ENCODE measurements at places on chromosomes 7 and 10.

DNA sequence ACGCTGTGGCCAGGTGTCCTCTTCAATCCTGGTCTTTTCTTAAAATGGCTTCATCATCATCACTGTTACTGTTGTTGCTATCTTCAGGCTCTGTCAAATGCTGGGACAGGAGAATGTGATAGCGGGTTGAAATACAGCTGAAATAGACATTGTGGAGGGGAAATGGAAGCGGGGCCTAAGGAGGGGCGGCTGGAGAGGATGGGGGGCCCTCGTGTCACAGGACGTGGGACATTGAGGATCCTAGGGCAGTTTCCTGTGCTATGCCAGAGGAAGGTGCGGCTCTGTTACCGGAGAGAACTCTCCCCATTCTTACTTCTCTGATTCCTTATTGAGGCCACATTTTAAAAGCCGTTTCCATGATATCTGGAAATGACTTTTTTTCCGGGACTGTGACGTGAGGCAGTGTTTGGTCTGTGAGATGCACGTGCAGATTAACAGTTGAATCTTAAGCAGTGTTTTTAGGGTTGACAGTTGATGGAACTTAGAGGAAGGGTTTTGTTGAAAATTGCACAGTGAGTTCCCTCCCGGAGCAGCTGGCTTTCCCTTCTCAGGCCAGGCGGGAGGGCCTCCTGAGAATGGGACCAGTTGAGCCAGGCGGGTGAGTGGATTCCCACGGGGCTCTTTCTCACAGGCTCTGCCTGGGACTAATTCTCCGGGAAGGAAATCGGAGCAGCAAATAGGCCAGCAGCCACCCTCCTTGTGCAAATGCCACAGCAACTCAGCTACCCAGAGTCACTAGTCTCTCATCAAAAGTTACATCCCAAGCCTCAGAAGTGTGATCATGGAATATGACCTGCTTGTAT is 125.2 kb downstream of the TACC2 start:
- DNase-seq: no peak

- no peak for DNase-seq
Observed at GRCh38 chr10:5413012-5413938, 918 bp downstream of the NET1 start.

DNA sequence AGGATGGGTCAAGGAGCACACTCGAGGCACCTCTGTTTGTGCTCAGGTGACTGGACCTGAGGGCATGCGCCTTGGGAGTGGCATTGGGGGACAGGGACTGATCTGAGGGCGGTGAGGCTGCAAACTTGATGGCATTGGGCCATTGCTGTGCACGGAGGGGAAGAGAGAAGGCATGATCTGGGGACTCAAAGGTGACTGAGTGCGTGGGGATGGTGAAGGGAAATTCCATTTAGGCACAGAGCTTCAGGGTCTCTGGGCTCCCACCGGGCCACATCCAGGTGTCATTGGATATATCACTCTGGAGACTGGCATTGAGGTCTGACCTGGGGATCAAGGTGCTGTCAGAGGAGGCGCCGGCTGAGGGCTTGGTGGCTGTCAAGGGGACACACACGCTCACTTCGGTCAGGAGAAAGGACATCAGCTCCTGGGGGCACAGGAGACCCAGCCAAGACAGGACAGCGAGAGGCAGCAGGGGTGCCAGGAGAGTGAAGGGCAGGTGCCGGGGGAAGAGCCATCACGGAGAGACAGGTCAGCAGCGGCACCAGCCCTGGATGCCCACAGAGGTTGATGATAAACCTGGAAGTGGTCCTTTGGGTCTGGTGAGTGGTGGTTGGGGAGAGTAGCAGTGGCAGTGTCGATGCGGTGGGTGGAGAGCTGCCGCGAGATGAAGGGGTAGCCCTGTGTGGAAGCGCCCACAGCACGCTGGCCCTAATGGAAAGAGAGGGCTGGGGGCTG is 5.5 kb downstream of the ADCK2 start:
- no peak for DNase-seq

DNA sequence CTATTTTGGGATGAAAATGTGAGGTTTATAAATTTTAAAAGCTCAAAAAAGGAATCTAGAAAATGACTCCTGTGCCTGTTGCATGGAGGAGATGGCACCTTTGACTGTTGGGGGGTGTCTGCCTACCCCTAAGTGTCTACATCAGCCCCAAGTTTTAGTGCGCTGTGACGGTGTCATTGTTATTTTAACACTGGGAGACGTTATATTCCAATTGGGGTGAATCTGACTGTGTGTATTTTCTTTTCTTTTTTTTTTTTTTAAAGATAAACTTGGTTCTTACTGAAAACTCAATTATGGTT is 517 bp downstream of the SRGN start:
- DNase-seq: no peak

GRCh38 chr10:44883593-44884331 is 27.4 kb upstream of the TMEM72 start:
- DNase-seq: no peak

- DNase-seq: no peak
Observed at GRCh38 chr7:16604054-16604453, 41.5 kb downstream of the ANKMY2 start.

DNA sequence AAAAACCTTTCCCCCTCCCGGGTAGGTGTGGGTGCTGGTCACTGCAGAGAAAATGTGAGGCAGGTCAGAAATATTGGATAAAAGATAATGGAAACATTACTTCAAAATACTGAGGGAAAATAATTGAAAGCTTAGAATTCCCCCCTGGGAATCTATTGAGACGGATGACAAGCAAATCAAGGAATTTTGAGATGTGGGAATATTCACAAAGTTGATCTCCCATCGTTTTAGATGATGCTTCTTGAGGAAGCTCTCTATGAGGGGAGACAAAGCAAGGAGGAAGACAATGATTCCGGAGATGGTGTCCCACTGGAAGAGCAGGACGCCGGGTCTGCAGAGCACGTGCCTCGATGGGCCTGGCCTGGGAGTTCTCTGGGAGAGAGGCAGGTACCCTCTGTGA is 211.0 kb downstream of the WDR37 start:
- DNase-seq: no peak

DNA sequence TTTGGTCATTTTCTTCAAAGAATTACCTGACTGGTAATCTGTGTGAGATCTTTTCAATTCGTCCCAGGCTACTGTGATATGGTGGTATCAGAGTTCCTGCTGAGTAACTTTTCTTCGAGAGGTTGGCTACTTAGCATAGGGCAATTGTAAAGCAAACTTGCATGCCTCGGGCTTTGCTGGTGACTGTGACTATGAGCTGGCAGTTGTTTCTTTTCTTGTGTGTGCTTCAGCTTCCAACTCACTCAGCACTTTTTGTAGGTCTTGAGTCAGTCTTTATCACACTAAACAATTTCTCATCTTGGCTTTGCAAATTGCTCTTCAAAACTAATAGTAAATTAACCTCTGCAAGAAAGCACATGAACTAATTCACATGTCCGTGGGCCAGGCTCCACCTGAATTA is 44.3 kb downstream of the PRR15 start:
- DNase-seq: no peak

DNA sequence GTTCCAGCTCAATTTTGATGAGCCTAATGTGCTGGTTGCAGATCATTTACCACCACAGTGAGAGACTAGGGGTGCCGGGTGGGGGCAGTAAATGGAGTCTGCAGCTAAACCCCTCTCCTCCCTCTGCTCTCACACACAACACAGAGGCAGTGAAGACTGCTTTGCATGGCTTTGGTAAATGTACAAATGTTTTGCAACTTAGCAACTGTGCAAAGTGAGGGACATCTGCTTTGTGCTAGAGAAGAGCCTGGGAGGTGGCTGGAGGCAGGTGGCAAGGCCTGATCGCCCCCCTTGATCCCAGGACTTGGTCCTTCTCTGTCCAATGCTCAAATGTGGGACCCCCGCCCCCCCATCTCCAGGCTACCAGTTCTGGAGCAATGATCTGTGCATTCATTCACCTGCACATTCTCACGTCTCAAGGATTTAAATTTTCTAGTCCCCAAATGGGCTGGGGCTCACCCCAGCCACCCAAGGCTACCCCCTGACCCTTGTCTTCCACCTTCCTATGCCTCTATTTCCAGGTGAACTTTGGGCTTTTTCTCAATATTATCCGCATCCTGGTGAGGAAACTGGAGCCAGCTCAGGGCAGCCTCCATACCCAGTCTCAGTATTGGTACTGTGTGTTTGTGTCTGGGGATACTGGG is 11.6 kb downstream of the GHRHR start:
- DNase-seq: no peak

GRCh38 chr10:28459453-28460144 is 73.3 kb upstream of the WAC start:
- no peak for DNase-seq

GRCh38 chr10:116602648-116603400 is 12.1 kb downstream of the PNLIPRP1 start:
- DNase-seq: no peak

DNA sequence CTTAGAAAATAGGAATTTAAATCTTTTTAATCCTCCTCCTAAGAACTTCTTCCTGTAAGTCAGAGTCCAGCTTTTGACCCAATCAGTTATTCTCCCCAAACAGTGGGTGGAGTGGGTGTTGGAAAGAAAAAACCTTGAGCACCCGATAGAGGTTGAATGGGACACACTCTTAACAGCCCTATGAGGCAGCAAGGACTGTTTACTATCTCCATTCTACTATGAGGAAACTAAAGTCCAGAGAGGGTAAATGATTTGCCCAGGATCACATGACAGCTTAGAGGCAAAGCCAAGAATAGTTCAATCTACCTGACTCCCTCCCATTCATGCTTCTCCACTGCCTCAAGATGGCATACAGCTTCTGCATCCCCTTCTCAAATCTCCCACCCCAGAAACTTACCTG is 57.6 kb upstream of the SLC35B4 start:
- no peak for DNase-seq

DNA sequence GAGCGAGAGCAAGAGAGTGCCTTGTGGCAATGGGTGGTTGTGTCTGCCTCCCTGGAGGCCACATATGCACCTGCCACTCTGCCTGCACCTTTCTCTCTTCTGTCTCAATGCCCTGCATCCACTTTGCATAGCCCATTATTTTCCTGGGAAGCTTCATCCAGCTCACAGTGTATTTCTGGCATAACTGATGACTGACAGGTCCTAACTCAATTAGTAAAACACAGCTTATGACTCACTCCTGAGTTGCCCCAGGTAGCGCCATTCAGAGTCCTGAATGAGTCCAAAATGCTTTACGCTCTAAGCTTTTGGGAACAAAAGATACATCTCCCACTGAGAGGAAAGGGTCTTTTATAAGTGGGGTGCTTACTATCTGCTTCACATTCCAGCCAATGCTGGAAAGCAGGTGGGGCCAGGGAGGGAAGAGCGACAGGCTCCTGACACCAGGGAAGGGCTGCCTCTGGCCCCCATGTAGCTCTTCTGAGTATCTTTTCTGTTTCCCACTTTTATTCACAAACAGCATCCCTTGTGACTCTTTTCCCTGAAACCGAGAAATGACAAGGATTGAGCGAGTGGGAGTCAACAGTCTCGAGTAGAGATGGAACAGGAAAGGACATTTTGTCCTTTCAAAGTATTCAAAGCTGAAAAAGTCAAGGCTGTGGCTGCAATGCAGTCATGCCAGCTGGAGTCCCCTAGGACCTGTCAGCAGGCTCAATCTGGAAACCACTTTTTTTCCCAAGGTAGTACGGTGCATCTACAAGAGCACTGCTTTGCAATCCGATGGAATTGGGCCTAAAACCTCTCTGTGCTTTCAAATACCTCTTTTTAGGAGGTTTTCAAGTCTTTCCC is 479.3 kb upstream of the PODXL start:
- no peak for DNase-seq

DNA sequence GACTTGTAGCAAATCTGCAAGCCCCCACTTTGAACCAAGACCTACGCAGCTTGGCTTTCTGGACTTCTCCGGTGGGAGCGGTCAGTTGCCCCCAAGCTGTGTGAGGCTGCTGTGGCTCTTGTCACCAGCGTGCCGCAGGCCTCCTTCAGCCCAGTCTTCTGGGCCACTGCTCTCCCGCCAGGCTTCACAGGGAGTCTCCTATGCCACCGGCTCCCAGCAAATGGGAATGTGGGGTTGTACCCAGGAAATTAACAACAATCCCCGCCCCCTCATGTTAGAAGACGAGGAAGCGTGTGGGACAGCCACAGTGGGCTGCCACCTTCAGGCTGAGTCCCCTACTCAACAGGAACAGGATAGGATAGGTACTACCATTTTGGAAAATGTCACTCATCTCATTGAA is 4.2 kb downstream of the WDR86 start:
- no peak for DNase-seq

DNA sequence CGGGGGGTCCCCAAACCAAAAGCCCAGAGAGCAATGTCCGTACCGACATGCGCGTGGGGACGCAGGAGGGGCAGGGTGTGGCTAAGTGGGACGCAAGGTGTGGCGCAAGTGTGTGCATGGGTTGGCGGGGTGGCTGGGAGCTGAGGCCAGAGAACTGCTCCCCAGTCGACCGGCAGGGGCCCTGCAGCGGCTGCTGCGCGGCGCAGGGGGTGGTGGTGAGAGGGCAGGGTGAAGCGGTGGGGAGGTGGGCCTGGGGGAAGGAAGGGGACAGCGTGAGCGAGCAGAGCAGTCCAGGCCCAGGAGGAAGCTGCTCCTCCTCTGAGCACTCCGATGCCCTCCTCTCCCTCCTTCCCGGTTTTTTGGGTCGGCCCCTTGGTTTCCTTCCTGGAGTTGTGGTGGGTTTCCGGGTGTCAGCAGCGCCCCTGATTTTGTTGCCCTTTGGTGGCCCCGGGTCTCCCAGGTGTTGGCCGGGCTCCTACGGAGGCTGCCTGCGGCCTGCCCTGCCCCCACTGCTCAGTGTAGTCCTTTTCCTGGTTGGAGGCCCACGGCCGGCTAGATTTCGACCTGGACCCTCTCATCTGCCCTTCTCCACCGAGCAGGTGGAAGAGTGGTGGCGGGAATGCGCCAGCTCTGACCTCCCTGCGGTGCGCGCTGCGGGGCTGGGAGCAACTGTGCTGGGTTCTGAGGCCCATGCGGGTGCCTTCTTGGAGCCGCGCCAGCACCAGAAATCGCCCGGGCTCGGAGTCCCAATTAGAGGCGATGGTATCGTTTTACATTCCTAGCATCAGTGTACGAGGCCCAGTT is 40.5 kb upstream of the COMTD1 start:
- DNase-seq: no peak

DNA sequence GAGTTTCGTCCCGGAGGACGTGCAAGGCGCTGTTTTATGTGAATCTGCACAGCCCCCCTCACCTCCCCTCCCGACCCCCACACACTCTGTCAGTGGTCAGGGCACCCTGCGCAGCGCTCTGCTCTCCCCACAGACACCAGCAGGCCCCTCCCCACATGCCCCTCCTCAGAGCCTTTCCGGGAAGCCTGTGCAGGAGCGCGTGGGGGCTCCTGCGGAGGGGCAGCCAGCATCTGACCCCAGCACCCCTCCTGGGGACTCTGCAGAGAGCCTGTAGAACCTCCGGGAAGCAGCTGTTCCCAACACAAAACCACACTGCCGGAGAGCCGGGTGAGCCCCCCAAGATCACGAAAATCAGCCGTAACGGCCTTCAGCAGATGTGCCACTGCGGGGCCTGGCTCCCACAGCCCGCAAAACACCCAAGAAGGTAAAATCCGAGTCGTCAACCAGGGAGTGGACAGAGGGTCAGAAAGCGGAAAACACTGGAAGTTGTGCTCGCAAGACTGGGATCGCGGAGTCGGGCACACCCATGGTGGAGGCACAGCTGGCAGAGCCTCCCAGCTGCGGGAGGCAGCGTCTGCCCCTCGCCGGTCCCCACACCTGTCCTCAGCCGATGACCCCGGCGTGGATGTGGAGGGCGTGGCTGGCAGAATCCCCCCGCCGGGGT is 53.8 kb upstream of the PDGFA start:
- no peak for DNase-seq

- DNase-seq: no peak
Observed at GRCh38 chr7:128219636-128220035, 21.4 kb upstream of the LEP start.

GRCh38 chr10:123869020-123869414 is 22.6 kb downstream of the CPXM2 start:
- no peak for DNase-seq
